Breast epithelium (tissue), 4 donors: ENCODE measurements at places on chromosomes 2 and 18. TPM values are rescaled to one million over a fixed set of nuclear protein-coding genes. Genes with fewer than 3 reads are reported as not detected.
A peak's percentile ranks its signal among the peaks of the same experiment; 100 is the strongest.

Gene EML6
- 5.9 TPM for total RNA-seq

Gene ACOXL
- not detected for total RNA-seq

Gene SLC9A4
- not detected for total RNA-seq

DNA sequence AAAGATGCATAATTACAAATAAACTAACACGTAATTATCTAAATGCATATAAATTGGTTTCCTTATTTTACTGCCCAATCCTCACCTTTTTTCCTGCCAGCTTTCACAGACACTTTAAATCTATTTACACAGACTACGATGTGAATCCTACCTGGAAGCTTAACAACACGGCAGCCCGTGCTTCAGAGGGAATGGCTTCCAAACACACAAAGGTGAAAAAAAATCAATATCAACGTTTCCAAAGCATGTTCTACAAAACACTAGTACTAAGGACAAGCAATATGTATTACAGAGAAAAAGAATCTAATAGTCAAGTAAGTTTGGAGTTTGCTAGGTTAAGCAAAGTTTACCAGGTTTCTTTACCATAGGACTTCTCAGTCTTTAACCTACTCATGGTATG lies 4.4 kb downstream of the MAP4K3 start:
- no peaks in the 10 kb centered on the region for H3K27me3 ChIP-seq
- no peaks in the 10 kb centered on the region for H3K36me3 ChIP-seq
- no peak for DNase-seq
- no peak overlapping the region for H3K4me3 ChIP-seq

GRCh38 chr2:69013142-69013839 lies at the start of gene ANTXR1:
Gene ANTXR1 (plus strand): TSS chr2:69013179. CDS start chr2:69013500, 321 bp downstream.
- H3K27ac ChIP-seq: peak within 1 kb of the TSS; percentile 92
- H3K36me3 ChIP-seq: no peaks in the 10 kb centered on the region
- no peak for DNase-seq
- peak within 1 kb of the TSS; percentile 95 for H3K4me3 ChIP-seq

- H3K4me1 ChIP-seq: no peaks in the 10 kb centered on the region
- no peak overlapping the region for H3K27ac ChIP-seq
- no peaks in the 10 kb centered on the region for H3K36me3 ChIP-seq
- H3K27me3 ChIP-seq: no peaks in the 10 kb centered on the region
- DNase-seq: no peak
- H3K4me3 ChIP-seq: no peak overlapping the region
Measured at GRCh38 chr2:164560181-164560792, 61.0 kb downstream of the GRB14 start.

- no peaks in the 10 kb centered on the region for H3K4me1 ChIP-seq
- H3K4me3 ChIP-seq: no peak overlapping the region
- DNase-seq: no peak
- H3K27me3 ChIP-seq: no peaks in the 10 kb centered on the region
- no peak overlapping the region for H3K27ac ChIP-seq
Measured at GRCh38 chr2:204507636-204508035, 37.6 kb upstream of the PARD3B start.

GRCh38 chr2:80380736-80381135 lies 76.2 kb upstream of the LRRTM1 start:
- no peaks in the 10 kb centered on the region for H3K27me3 ChIP-seq
- H3K36me3 ChIP-seq: no peaks in the 10 kb centered on the region
- no peak overlapping the region for H3K27ac ChIP-seq
- no peak overlapping the region for H3K4me3 ChIP-seq
- H3K4me1 ChIP-seq: no peaks in the 10 kb centered on the region

- no peak for DNase-seq
- no peak overlapping the region for H3K4me3 ChIP-seq
- H3K27ac ChIP-seq: no peak overlapping the region
- no peaks in the 10 kb centered on the region for H3K27me3 ChIP-seq
- H3K36me3 ChIP-seq: no peaks in the 10 kb centered on the region
Measured at GRCh38 chr18:55102501-55102900, 143.2 kb upstream of the CCDC68 start.
